ENCODE measurements at places on chromosomes 7 and 10. TPM values are rescaled to one million over a fixed set of nuclear protein-coding genes. Genes with fewer than 3 reads are reported as not detected.

The KCND2 gene
- 7.0 TPM for total RNA-seq

The UPK3B gene
- 0.37 TPM for total RNA-seq

DNA sequence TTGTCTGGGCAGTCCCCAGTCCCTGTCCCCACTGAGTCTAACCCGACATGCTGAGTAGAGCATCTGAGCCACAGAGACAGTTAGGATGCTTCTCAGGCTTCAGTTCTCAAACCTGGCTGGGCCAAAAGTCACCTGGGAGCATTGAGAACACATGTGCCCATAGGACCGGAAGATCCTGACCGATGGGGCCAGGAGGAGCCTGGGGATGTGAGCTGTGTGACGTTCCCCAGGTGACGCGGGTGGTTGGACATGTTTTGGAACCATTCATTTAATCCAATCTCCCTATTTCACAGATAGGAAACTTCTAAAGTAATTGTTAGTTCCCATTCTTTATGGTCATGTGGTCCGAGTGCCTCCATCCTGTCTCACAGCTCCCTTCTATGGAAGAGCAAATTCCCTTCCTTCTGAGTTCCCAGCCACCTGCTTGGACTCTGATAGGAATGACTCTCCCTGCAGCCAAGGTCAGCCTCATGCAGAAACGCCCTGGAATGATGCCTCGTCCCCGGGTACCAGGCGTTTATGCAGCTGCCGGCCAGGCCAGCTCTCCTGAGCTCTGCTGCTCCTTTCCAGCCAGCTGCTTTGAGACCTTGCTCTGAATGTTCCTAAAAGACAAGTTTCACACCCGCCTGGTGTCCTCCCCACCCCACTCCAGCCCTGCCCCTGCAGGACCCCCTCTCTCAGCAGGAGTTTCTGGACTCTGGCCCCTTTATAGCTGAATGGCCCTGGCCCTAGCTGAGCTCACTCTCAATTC, 166.5 kb upstream of the RHEB start:
- DNase-seq: peak; percentile 49

DNA sequence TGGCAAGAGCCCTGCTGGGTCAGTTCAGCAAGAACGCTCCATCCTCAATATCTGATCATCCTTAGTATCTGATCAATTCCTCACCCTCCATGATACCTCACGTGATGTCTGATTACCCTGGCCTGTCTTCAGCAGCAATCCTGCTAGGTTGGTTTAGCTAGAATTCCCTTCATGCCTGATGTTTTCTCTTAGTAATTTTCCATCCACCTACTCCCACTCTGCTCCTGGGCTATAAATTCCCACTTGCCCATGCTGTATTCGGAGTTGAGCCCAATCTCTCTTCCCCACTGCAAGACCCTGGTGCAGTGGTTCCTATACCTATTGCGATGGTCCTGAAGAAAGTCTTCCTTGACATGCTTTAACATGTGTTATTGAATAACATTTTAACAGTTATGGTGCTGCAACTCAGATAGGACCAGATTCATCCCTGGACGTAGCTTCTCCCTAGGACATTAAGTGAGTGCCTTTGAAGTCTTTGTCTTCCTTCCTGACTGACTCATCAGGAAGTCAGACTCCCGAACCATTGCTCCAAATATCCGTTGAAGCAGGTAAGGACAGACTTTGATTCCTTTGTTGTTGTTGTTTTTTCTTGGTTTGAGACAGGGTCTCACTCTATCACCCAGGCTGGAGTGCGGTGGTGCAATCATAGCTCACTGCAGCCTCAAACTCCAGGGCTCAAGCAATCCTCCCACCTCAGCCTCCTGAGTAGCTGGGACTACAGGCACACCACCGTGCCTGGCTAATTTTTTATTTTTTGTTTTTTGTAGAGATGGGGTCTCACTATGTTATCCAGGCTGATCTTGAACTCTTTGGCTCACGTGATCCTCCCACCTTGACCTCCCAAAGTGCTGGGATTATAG, 29.4 kb upstream of the CLDN3 start:
- DNase-seq: no peak

DNA sequence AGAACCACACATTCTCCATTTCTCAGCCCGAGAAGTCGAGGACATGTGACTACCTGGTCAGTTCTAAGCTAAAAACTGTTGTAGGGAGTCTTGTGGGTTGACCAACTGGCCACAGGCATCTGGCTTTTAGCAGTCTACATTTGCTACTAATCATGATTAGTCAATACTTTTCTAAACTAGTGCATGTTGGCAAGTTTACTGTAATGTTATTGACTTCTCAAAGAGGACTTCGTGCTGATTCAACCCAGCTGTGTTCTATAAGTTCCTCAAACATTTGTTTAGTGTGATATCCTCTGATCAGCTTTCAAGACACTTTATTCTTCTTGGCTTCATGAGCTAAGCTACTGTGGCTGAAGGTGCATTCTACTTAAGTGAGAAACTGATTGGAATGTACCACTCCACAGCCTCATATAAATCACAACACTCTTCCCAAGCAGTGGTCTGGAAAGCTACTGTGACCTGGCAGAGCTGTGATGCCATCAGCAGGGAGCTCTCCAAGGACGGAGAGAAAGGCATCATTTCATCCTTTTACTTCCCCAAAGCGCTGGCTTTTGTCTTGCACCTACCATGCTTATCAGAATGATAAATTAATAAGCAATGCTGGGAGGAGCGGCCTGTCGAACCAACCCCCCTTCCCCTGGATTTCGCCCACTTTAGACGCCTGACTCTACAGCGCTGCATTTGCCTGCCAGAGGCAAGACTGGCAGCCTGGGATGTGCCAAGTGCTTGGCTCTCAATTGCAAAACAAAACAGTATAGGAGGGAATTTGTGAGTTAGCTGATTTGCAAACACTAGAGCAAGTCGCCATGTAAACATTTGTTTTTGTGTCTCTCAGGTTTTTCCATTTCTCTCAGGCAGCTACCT, 206.7 kb upstream of the PLXNA4 start:
- DNase-seq: no peak

The EBF3 gene
- total RNA-seq: 9.1 TPM

DNA sequence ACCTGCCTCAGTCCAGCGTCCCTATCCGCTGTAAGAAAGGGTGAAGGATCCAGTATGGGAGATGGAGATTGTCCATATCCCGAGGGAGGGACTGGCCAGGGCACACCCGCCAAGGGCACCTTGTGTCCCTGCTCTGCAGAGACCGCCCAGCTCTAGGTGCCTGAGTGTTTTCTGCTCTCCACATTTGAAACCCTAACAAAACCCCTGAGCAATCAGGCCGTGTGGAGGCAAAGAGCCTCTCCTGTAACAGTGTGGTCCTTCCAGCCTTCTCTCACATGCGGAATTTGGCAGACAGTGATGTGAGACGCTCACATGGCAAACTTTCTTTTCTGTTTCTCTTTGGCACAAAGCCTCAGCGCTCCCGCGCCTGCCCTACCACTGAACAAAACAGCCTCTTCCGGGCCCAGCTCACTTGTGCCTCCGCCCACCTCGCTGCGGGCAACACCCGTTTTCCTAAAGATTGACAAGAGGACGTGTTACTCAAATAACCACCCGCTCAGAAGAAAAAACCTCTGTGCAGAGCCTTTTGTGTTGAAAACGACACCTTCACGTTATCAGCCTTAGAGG, 514.8 kb downstream of the DNAJB6 start:
- peak; percentile 88 for DNase-seq

- DNase-seq: no peak
Measured at GRCh38 chr10:100531761-100532160, 2.1 kb upstream of the NDUFB8 start.

GRCh38 chr10:3407208-3407607, 234.6 kb upstream of the PITRM1 start:
- DNase-seq: no peak

DNA sequence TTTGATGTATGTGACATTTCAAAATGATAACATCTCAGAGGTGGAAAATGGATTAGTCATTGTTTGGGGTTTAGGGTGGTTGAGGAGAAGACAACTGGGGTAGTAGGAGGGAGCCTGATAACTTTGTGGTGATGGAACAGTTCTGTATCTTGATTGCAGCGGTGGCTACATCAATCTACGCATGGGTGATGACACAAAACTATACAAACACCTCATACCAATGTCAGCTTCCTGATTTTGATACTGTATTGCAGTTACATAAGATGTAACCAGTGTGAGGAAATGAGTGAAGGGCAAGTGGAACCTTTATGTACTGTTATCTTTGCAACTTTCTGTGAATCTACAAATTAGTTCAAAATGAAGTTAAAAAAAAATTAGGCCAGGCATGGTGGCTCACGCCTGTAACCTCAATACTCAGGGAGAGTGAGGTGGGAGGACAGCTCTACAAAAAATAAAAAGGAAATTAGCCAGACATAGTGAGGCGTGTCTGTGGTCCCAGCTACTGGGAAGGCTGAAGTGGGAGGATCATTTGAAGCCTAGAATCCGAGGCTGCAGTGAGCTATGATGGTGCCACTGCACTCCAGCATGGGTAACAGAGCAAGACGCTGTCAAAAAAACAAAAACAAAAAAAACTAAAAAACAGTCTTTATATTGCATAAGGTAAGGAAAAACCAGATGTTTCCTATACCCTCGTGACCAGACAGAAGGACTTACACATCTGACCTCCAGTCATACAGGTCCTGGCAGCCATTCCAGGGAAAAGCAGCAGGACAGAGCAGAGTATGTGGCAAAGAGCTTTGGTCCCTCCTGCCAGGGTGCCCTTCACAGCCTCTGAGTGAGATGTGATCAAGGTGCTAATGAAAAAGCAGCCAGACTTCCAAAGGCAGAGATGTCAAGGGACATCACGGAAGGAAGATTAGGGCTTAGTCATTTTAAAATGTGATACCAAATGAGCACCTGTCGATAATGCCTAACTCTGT, 50.8 kb downstream of the CYTH3 start:
- DNase-seq: no peak

DNA sequence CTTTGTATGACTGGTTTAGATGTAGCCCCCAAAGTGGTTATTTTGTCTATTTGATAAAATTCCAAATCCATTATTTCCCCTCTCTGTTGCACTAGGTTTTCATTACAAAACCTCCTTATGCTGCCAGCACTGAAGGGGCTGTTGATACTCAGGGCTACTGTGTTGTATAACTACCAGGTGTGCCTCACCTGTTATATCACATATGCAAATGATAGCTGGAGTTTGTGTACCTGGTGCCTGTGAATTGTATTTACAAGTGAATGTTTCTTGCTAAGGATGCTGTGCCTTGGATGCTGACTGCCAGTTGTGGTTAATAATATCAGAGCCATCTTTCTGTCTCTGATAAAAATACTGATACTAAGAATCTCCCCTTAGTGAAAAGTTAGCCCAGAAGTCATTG, 84.8 kb upstream of the CCDC6 start:
- no peak for DNase-seq

DNA sequence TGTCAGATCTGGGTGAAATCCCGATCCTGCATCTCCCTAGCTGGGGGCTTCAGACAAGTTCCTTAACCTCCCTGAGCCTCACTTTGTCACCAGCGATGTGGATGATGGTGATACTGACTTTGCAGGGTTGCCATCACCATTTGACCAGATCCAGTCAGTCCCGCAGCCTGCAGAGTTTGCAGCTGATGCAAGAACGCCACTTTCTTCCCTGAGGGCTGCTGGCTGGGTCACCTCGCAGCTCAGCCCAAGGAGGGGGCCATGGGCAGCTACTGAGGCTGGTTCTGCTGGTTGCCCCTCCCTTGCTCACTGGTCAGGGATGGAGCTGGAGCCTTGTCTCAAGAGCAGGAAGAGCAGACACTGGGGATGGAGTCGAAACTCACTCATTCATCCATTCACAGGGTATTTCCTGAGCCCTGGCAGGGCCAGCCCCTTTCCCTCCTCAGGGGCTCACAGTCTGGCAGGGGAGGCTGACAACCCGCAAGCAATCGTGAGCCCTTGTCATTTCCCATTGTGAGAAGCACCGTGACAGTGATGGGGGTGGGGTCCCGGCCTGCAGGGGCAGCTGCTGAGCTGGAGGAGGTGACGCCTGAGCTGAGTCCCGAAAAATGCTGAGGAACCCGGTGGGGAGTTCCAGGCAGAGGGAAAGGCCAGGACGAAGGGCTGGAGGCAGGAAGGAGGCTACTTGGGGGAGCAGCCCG, 111.1 kb upstream of the TCF7L2 start:
- no peak for DNase-seq

Measured in posterior vena cava (tissue), 2 donors.